ENCODE measurements at places on chromosomes 5 and 9.

DNA sequence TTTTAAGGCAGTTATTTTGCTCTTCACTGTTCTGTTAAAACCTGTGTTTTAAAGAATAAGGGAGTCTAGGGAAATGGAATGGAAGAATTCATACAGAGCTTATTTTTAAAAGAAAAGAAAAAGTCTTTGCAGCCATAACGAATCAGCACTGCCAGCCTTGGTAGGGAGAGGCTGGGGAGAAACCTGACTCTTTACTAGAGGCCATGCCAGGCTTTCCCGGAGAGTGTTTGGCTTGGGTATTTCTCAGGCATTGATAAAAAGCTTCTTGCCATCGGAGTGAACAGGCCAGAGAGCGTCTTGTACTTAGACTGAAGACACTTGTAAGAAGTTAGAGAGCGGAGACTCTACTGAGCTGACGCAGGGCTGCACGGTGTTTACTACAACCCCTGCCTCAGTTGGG, 72.7 kb upstream of the NFIL3 start:
- no peak for DNase-seq

- no peak for DNase-seq
Measured at GRCh38 chr9:29044959-29045358, 1471.7 kb upstream of the C9orf72 start.

DNA sequence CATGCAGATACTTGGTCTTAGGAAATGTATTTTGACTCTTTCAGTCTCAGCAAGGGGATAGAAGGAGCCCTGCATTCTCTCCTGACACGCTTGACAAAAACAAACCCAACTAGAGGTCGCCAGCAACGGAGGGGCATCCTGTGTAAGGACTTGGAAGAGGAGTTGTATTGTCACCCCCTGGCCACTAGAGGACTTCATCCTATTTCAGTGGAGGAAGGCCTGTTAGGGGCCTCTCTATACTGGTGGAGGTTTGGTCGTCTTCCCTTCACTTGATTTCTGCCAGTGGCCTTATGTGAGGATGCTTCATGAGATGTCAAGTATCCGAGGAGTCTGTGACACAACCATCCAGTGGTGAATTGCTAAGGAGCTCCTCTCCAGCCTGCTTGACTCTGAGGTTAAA, 122.8 kb upstream of the STC2 start:
- DNase-seq, result no peak

- DNase-seq, result no peak
Measured at GRCh38 chr9:113436728-113437515, 26.4 kb downstream of the C9orf43 start.

DNA sequence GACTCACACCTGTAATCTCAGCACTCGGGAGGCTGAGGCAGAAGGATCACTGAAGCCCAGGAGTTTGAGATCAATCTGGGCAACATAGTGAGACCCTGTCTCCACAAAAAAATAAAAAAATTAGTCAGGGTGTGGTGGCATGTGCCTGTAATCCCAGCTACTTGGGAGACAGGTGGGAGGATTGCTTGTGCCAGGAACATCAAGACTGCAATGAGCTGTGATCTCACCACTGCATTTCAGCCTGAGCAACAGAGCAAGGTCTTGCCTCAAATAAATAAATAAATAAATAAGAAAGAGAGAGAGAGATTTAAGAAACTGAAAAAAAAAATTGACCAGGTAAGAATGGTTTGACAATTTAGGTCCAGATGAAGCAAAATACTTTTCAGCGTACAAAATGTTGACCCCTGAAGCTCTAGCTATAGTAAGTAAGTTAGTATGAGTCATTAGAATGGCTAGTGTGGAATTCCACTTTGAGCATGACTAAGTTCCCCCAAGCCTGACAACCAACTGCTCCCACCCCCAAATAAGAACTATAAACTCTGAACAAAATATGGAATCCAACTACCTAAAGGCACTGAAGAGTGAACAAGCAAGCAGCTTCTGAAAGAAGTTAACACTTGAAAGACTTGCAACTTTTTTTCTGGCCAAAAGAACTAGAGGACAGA, 217.8 kb upstream of the TLE4 start:
- DNase-seq, result no peak

DNA sequence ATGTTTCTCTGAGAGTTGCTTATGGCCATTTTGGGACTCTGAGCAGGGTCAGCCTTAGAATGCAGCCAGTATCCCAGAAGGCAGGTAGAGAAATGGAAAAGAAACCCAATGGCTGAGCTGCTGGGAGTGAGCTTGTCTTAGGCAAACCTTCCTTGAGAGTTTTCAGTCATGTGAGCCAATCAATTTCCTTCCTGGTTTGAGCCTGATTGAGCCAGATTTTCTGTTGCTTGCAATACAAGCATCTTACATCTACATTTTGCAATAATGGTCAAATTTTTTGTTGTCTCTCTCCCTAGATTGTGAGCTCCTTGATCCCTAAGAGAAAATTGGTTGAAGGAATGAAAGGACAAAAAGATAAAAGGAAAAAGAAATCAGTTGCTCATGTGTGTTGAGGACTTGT, 155.3 kb downstream of the SNX18 start:
- no peak for DNase-seq

DNA sequence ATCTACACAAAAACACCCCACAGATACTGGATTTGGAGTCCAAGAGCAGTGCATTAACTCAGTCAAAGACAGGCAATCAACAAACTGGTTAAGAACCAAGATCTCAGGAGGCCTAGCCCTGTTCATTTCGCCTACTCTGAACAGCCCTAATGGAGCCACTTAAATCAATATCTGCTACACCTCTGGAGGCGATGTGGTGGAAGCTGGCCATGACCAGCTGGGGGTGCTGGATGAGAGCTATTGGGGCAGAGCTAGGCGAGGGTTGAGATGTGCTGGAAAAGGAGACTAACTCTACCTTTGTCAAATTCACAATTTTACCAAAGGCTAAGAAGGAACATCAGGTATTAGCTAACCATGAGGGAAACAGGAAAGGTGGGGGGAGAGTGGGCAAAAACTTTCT, 23.3 kb upstream of the ARSB start:
- DNase-seq, result no peak

DNA sequence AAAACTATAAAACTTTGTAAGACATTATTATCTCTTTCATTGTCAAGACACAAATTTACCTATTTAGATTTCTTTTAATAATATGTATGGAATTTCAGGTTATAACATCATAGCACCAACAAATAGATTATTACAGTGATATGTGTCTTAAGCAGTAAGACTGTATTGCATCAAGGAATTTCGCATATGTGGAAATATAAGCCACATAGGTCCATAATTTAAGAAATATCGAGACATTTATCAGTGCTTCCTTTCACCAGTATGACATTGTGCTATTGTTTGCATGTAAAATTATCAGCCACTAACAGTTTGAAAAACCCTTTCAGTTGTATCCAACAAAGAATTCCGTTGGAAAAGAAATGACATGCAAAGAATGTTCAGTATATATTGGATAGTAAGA, 186.7 kb upstream of the RASA1 start:
- DNase-seq, result no peak

DNA sequence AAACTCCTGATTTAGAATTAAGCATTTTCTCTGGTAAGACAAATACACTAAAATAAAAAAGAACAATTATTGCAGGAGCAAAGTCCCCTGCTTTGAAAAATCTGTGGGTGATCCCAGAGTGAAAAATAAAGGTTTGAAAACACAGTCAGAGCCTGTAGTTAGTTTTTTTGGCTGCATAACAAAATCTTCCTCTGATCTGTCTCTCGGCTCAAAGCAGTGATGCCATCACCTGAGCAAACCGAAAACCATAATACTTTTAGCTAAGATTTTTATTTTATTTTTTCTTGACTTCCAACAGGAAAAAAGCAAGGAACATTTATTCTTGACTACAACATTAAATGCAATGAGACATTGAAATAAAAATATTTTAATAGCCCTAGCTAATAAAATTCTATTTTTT, 1.2 kb downstream of the CDH18 start:
- DNase-seq, result no peak

DNA sequence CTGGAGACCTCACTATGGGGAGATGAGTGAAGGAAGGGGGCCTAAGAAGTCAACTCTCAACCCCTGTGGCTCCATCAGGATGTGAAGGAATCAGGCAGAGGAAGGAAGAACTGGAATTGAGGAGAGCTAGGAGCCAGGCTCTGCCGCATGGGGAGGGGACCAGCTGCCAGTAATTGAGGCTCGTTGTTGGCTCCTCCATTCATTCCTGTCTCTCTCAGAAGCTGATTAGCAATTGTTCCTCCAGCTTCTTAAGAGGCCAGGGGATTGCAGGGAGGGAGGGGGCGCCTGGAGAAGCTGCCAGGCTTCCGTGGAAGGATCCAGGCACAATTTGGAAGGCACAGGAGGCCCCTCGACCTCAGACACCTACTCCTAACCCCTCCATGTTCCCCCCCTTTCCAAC, 20.5 kb upstream of the TTLL11 start:
- no peak for DNase-seq

GRCh38 chr9:133981958-133982681, 10.0 kb downstream of the VAV2 start:
- DNase-seq, result no peak

DNA sequence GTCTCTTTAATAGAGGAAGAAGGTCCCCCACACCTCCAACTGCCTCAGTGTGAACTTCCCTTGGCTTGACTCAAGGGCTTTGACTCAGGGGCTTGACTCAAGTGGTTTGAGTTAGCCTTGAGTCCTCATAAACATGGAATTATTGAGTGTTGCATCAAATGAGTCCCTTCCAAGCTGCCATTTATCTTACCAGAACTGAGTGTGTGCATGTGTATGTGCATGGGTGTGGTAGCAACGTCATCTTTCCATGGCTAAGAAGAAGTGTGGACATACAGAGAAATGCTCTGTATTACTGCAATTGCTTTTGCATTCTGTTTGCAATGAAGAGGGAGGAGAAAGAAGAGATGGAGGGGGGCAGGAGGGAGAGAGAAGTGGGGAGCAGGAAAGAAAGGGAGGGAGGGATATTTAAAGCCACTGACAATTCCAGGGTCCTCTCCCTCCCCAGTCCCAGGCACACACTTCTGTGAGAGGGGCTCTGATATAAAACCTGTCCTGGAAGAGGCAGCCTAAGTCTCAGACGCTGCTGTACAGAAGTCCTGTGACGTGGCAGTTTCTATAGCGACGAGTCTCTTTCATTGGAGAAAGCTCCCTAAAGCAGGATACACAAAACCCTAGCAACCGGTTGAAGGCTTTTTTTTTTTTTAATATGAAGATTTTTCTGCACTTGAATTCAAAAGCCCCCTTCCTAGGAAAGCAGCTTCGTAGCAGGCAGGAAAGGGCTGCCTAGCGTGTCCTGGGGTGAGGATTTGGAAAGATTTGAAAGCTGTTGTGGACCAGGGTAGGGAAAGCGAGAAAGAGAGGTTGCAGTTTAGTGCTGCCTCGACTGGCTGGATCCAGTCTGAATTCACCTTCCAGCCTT, 93.3 kb upstream of the MAP1B start:
- DNase-seq, result no peak

DNA sequence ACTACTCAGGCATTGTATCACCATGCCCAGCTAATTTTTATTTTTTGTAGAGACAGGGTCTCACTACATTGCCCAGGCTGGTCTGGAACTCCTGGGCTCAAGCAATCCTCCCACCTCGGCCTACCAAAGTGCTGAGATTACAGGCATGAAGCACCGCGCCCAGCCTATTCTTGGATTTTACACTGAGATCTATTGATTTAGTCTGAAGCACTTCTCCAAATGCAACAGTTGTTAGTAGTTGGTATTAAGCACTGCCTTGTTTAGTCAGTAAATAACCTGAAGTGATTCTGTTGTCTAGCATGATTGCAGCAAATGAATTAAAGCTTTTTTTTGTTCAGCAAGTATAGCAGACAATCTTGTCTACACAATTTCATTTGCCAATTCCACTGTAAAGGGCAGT, 8.9 kb upstream of the CCNB1 start:
- DNase-seq, result no peak

DNA sequence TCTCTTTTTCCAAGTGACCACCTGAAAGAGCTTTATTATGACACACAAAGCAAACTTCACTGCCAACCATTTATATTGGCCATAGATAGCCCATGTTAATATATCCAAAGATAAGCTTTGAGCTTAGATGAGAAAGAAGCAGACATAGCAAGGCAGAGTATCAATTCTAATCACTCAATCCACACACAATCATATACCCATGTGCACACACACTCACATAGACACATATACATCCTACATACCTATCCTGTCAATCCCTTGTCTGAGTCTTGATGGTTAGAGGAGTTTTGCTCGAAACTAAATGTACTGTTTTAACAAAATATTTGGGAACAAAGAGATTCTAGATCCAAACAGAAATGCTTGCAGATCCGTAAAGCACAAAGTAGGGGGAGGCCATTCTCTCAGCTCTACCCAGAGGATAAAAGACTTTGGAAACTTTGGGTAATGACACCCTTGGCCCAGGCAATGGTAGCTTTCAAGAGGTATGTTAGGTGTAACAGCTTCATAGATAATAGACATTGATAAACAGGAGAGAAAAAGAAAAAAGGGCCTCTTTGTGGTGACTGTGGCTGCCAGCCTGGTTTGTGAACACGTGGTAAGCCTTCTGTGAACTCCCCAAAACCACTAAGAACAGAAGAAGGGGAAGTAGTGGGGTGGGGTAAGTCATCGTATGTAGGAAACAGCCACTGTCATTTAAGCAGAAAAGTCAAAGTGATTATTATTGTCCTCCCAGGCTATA, 121.6 kb downstream of the TLR4 start:
- no peak for DNase-seq

- DNase-seq, result no peak
Measured at GRCh38 chr5:32027093-32027716, 146.9 kb downstream of the GOLPH3 start.

GRCh38 chr5:77003246-77003645, 27.0 kb upstream of the AGGF1 start:
- no peak for DNase-seq

- DNase-seq, result no peak
Measured at GRCh38 chr9:37953775-37954437, 50.0 kb upstream of the SLC25A51 start.

DNA sequence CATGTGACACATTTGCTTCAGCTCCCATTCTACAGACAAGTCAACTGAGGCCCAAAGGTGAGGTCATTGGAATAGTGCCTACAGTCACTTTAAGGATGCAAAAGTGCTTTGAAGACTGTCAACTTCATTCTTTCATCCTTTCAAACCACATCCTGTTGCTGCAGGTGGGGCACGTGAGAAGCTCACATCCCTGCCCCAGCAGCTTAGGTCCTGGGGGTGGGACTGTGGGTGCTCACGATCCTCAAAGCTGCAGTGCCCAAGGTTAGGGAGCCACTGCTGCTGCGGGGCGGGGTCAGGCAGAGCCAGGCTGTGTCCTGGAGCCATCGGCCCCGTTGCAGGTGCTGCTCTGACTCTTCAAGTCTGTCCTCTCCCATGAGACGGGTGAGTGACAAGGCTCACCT, 57.9 kb upstream of the IER5L start:
- DNase-seq, result no peak

DNA sequence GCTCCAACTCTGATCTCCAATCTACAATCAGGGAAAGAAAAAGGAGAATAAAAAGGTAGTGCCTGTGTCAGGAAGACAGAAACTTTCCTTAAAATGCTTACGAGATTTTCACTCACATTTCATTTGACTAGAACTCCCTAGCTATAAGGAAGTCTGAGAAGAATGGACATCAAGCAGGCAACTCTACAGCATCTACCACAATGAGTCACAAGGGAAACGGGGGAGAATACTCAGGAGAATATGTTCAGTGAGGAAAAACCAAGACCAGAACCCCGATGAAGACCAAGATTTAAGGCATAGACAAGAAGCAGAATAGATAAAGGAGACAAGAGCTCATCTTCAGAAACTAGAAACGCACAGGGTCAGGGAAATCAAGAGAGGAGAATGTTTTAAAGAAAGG, 9.0 kb upstream of the SETD9 start:
- DNase-seq, result no peak

- DNase-seq, result no peak
Measured at GRCh38 chr5:180390441-180391190, 37.5 kb upstream of the GFPT2 start.

GRCh38 chr9:77944556-77945243, 86.9 kb downstream of the GNAQ start:
- peak; percentile 50 for DNase-seq

All from colonic mucosa (tissue), 4 donors.